ENCODE measurements at places on chromosomes 3 and 15. TPM values are rescaled to one million over a fixed set of nuclear protein-coding genes. Genes with fewer than 3 reads are reported as not detected.

Gene SCN5A
- 0.14 TPM for total RNA-seq

Gene NPAP1
- total RNA-seq: not detected

Gene DLEC1
- 0.46 TPM for total RNA-seq

Gene ARL6
- total RNA-seq: 6.9 TPM

Gene ANKRD63
- total RNA-seq: not detected

Gene KCNAB1
- total RNA-seq: not detected

Gene CRABP1
- total RNA-seq: 0.90 TPM

Gene P3H2
- not detected for total RNA-seq

Gene CCR5
- 0.25 TPM for total RNA-seq

Gene CASR
- total RNA-seq: 0.05 TPM

Gene MAGI1
- total RNA-seq: 0.18 TPM

All from activated CD4-positive, alpha-beta T cell treated with anti-CD3 and anti-CD28 coated beads for 36 hours (primary cell).